ENCODE measurements at places on chromosomes 2 and 18.

DNA sequence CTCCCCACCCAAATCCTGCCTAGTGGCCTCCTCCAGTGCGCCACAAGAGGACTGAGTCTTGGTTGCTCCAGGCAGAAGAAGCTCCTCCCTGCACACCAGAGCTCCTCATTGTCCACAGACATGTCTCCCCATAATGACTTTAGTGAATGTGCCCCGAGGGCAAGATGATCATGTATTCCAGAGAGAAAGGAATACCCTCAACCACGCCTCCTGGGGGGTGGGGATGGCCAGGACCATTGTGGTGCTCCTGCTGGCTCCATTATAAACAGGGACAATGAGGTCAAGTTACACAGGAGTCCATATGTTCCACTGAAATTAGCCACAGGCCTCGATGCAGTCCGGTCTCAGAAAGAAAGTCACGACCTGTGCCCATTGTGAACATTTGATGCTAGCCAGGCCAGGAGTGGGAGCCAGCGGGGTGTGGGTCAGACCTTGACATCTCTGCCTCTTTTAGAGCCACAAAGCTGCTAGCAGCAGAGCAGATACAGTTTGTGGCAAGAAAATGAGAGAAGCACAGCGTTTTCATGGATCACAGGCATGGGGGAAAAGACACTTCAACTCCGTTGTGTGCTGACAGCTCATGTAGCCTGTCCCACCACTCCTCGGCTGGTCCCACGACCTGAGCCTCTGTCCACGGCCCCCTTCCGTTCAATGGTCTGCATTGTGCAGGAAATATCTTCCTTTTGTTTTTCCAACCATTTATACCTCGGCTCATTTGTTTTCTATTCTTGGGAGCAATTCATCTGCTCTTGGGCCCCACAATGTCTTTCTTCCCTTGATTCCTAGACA is 70.7 kb upstream of the FZD7 start:
- DNase-seq = no peak

GRCh38 chr2:229344955-229345354 is 73.9 kb upstream of the PID1 start:
- no peak for DNase-seq

DNA sequence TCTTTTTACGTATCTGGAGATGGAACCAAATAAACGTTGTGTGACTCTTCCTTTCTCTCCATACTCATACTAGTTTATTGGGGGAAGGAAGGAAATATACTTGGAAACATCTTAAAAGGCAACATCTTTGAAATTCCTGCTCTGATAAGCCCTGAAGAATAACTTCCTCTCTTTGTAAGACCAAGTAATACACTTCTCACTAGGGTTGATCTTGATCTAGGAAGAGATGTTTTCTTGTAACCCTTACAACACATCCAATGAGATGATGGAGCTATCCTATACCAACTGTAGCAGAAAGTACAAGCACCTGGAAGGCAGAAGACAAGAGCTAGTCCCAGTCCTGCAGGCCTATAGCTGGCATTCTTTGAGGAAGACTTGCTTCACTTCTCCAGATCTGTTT is 2.0 kb downstream of the ANKRD44 start:
- no peak for DNase-seq

DNA sequence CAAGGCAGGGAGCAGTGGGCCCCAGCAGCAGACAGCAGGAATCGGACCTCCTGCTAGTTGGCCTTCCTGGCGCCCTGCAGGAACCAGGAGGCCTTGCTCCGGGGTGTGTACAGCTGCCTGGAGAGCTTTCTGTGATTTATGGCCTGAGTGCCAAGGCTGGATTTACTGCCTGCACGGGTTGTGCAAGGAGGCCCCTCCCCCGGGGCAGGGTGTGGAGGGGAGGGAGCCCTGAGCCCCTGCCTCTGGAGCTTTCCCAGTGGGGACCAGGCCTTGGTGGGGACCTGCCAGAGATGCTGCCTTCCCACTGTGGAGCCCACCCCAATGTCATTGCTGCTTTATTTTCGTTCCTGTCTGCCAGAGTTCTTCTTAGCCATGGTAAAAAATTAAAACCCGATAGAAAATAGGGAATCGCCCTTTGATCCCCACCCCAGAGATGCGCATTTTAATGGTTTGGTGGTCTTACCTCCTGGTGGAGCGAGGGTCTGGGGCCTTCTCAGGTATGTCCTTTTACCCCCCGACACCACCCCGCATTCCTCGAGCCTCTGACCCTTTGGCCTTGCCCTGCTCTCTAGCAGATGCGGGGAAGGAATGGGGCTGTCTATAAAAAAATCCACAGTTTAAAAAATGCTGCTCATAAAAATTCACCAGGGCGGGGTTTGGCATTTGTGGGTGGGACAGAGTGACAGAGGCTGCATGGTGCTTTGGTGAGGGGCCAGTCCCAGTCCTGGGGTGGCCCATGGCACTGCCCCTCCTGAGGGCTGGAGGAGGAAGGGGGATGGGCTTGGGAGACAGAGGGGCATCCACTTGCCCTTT is 6.9 kb upstream of the RALB start:
- no peak for DNase-seq

DNA sequence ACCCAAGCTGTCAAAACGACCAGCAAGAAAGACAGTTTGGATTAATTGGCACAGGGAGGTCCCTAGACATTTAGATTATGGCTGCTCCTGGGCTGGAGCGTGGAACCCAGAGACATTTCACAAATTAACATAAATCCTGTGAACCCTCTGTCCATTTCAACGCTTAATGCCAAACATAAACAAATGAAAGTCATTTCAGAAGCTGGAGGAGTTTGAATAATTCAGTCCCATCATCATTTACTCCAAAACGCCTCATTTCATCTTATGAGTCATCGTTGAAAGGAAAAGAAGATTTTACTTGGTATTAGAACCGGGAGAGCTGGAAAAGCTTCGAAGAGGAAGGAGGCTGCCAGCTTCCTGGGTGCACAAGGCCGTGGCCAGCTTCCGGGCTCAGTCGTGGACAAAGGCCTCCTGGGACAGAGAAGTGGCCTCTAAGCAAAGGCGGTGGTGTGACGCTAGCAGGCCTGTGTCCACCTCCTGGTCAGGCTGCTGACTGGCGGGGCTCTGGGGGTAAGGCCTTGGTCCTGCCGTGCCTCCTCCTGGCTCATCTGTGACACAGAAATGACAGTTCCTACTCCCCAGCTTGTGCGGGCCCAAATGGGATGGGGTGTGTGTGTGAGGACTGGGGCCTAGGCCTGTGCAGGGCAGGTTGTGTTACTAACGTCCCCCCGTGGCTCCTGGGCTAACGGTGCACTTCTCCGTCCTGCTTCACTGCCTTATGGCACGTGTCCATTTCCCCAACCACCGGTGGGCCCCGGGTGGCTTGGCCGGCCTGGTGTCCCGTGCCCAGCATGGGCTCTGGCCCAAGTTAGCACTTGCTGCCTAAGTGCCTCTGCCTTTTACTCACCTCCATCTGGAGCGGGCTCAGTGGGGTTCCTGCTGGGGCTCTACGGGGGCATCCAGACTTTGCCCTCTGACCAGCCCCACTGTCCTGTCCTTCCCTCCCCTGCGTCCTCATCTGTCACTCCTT is 71.6 kb downstream of the RRM2 start:
- no peak for DNase-seq

DNA sequence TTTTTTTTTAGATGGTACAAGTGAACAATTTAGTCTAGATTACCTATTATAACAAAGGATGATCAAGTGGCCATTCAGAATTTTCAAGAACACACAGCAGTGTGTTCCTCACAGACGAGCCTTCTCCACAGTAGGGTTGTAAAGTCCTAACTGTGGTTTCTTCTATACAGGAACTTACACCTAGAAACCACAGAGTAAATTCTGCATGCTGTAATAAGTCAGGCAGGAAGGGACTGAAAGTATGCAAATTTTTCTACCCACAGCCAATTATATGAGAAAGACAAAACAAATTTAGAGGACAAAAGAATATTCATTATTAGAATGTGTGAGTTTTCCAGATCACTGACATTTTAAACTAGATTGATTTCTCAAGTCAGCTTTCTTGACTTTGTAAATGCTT is 99.5 kb downstream of the RBMS1 start:
- no peak for DNase-seq

GRCh38 chr2:109124982-109125592 is 3.9 kb upstream of the SH3RF3 start:
- no peak for DNase-seq

DNA sequence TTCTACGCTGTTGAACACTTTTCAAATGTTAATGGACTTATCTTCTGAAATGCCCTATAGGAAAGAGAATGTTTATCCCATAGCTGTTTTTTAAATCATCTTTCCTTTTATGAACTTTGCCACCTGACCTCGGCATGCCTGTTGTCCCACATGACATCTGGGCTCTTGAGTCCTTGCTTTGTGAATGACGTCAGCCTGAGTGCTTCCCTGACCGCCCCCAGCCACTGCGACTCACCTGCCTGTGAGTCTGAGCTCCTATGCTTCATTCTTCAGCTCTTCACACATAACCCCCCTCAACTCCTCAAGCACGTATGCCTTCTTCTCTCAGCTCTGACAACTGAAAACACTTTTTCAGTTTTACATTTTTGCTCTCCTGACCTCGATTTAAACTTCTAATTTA is 166.8 kb downstream of the DCDC2C start:
- no peak for DNase-seq

GRCh38 chr18:36386150-36386920 is 88.8 kb downstream of the FHOD3 start:
- no peak for DNase-seq

DNA sequence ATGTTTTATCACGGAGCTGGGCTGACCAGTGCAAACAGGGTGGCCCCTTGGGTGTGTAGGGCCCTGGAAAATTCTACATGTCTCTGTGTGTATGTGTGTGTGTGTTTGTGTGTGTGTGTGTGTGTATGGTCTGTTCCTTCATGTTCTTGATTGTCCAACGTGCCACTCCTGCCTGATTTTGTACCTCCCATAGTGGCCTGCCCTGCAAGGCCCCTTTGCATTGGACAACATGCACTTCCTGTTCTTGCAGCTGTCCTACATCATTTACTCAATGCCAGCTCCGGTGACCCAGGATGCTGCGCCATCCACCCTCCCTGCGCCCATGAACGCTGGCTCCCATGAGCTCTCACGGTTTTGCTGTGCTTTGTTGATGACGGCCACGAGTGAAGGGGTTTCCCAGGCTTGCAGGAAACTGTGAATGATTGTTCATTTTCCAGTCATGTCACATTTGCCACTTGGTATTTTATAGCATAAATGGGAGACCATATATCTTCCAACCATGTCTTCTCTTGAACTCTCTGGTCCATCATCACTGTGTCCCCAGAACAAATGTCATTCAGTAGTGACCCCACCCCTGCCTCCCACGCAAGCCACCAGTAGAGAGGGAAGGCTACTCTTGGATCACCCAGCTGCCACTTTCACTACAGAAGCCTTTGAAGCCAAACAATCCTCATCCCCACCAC is 69.7 kb upstream of the NCK2 start:
- DNase-seq = no peak

DNA sequence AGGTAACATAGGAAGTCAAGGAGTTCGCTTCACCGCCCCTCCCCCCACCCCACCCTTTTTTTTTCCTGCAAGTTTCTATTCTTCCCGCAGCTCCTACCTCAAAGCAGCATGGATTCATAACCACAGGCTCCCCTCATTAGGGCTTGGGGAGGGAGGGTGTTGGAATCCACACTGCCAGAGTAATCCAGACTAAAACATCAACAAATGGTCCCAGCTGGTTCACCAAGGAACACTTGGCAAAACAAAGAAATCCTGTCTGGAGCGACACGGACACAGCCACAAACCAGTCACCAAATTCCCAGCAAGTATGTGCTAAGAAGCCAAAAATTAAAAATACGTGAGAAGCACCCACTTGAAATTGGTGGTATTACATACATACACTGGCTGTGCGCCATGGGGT is 106.9 kb upstream of the PPP1CB start:
- peak; percentile 86 for DNase-seq

- no peak for DNase-seq
Measured at GRCh38 chr2:110126086-110126773, 10.6 kb upstream of the MALL start.

DNA sequence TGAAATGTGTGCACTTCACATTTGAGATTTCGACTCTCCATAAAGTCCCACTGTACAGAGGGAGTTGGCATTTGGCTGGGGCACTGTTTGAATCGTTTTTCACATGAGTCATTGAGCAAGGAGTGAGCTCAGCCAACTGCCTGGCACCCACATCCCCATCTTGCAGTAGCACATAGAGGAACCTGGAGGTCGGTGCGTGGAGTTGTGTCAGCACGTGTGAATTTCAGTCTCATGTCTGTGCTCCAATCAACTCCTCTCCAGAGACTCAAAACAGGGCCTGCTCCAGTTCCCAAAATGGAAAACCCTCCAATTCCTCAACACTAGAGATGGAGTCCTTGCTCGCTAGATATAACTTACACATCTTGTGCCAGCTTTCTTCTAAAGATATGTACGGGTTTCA is 126.8 kb upstream of the CAPN13 start:
- no peak for DNase-seq

- DNase-seq = no peak
Measured at GRCh38 chr2:210271300-210271699, 43.7 kb downstream of the MYL1 start.

- DNase-seq = peak; percentile 15
Measured at GRCh38 chr2:239758279-239758877, 266.8 kb downstream of the NDUFA10 start.

DNA sequence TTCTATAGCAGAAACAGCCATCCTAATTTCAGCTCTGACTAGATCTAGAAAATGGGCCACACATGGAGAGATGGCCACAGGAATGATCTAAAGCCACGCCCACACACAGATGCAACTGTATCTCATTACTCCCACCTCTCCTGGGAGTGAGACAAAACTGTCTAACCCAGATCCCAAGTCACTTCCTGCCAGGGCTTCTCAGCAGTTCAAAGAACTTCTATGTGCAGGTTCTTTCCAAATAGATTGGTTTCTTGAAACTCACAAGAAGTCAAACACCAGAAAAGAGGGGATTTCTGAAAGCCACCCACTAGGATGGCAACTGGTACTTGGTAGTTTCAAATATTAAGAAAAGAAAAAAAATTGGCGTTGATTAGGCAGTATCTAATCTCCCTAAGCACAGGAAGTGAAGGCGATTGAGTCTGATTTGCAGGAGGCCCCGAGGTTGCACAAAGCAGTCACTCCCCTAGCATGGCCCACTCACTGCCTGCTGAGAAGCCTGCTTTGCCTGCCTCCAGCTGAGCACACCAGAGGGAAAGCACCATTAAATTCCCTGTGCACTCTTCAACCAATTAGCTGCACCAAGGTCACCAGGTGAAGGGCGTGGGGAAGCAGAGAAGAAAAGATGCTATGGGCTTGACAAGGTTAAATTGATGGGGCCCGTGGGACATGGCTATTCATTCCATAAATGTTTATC is 51.1 kb downstream of the PAPOLG start:
- peak; percentile 78 for DNase-seq

DNA sequence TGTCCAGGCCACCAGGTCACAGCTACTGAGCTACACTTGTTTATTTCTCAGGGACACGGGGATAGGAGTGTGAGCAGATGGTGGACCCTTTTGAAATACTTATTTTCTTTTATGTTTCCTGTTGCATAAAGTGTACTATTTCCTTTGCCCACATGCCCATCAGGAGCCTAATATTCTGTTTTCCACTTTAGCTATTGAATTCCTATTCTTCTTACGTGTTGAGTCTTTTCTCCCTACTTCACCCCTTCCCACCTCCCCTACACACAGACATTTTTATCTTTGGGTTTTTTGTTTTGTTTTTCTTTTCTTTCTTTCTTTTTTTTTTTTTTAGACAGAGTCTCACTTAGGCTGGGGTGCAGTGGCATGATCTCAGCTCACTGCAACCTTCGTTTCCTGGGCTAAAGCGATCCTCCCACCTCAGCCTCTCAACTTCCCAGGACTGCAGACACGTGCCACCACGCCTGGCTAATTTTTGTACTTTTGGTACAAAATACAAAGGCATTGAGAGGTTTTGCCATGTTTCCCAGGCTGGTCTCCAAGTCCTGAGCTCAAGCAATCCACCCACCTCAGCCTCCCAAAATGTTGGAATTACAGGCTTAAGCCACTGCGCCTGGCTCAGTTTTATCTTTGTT is 5.2 kb upstream of the GPR55 start:
- DNase-seq = no peak

Measured in fibroblast of skin of back (primary cell).